ENCODE measurements at places on chromosomes 13 and 19. TPM values are rescaled to one million over a fixed set of nuclear protein-coding genes. Genes with fewer than 3 reads are reported as not detected.

DNA sequence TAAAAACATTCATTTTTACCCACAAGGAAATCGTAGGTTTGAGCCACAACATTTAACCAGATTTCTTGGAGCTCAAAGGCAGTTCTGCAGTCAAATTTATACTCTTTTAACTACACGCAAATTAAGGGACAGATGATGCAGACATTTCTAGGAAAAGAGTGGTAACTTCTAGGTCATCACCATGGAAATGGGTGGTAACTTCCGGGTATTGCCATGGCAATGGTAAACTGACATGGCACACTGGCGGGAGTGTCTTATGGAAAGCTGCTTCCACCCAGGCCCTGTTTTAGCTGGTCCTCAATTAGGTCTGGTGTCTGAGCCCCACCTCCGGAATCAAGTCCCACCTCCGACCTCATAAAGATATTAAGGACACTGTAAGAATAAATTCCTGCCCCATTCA lies 10.4 kb upstream of the LYPD5 start:
- DNase-seq = no peak

DNA sequence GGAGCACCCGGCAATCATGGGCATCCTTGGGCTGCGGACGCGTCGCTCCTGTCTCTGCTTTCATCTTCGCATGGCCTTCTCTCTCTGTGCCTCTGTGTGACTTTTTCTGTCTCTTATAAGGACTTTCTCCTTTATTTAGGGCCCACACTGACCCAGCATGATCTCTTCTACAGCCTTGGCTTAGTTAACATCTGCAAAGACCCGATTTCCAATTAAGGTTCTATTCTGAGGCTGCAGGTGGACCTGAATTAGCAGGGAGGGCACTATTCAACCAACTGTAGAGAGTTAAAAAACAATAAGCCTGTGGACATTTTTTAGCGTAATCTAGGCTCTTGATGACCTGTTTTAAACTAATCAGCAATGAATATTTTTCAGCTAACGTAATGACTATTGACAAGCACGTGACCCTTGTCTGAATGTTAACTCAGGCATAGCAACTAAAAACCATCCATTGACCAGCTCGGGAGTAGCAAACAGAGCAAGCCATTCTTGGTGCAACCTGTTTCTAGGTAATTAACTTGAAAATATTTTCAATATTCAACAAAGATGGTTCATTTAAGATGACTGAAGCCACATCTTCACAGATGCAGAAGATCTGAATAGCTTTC lies 15.2 kb downstream of the F10 start:
- DNase-seq = no peak

GRCh38 chr13:57311009-57311586 lies 144.1 kb downstream of the PRR20E start:
- no peak for DNase-seq

ADGRL1 gene
- total RNA-seq = 27.0 TPM

DNA sequence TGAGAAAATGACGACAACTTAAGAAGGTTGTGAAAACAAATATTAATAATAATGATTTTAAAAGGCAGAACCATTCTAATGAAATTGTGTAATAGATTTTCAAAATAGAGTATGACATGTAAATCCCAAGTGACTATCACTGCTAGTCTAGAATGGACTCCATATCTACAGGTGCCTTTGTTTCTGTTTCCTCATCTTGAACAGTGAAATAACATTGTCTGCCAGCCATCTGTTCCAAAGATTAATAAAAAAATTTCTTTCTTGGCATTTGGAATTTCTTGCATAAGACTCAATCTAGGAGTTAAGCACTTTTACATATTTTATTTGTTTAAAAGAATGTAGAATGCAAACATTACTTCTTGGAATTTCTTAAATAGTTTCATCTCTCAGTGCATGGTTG lies 520.1 kb upstream of the ARGLU1 start:
- DNase-seq = no peak

DNA sequence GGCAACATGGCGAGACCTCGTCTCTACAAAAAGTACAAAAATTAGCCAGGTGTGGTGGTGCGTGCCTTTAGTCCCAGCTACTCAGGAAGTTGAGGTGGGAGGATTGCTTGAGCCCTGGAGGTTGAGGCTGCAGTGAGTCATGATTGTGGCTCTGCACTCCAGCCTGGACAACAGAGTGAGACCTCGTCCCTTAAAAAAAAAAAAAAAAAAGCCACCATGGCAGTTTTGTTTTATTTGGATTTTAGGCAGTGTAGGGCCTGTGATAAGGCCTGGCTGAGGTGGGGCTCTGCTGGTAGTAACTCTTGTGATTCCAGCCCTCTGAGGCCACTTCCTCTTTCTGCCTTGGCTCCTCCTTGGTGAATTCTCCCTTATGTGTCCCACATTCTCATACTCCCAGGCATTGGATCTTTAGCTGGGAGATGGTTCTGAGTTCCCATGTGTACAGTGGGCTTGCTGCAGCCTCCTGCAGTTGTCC lies 39.2 kb downstream of the GATAD2A start:
- DNase-seq = no peak

DNA sequence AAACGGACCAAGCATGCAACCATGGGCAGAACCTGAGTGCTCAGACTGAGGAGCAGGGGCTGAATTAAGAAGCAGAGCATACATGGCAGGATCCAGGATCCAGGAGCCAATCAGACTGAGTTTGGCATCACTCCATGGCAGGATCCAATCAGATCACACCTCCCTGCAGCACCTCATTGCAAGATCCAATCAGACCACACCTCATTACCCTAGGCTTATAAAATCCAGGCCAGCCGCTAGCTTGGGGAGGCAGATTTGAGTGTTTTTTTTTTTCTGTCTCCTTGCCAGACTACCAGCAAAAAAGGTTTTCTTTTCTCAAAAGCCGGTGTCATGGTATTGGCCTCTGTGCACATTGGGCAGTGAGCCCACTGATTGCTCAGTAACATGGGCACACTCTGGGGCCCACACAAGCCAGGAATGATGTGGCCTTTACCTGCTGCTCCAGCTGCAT lies 127.9 kb upstream of the GJB6 start:
- DNase-seq = no peak

- no peak for DNase-seq
These were observed 76.6 kb downstream of the ZIC5 start for GRCh38 chr13:99894840-99895443.

DNA sequence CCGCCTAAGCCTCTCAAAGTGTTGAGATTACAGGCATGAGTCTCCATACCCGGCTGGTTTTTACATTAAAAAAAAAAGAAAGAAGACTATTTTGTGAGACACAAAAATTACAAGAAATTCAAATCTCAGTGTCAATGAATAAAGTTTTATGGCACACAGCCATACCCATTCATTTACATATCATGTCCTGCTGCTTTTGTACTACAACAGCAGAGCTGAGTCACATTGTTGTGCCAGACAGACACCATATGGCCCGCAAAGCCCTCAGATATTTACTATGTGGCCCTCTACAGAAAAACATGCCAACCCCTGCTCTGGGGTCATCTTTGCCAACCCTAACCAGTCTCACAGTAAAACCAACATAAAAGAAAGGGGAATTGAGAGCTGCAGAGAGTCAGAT lies 5.3 kb downstream of the SMIM7 start:
- no peak for DNase-seq

VAV1 gene
- 3.1 TPM for total RNA-seq

- no peak for DNase-seq
These were observed 12.3 kb upstream of the ISYNA1 start for GRCh38 chr19:18450021-18450930.

DNA sequence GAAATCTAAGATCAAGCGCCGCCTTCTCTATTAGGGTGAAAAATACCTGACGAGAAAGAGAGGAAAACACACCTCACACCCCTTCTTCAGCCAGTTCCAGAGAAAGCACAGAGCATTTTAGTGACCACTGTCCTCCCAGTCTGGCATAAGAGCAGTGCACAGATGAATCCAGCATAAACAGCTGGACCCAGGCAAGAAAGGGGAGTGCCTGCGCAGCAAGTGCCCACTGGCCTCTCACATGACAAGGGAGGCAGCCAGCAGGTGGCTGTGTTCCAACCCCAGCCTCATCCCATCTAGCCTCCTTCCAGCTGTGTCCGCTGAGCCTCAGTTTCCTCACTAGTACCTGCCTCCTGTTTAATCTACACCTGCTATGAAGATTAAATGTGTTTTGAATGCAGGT lies 8.0 kb downstream of the MED26 start:
- no peak for DNase-seq

DNA sequence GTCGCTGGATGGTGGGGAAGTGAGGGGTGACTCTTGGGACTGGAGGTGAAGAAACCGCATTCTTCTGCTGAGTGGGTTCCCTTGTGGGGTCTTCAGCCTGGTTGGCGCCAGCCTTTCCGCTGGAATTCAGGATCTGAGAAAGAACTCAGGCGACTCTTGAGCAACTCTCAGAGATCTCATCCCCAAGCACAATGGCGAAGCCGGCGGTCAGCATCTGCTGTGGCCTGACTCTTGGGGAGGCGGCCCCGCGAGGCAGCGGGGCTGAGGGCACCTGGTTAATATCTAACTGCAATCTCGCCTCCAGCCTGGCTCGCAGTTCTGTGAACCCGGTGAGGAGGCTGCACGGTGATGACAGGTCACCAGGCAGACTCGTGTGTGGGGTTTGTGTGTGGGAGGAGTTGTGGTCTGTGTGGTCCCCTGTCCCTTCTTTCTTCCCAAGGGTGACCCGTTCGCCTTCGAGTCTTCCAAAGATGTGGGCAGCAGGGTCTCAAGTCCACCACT lies 883 bp downstream of the ZNF441 start:
- peak; percentile 66 for DNase-seq

- DNase-seq = peak; percentile 93
These were observed at the start of gene ARL11 for GRCh38 chr13:49627831-49628652. ARL11 (plus strand) TSS chr13:49628507; CDS start chr13:49630448, 1,941 bp downstream.

All from Right ventricle myocardium inferior (tissue), 1 donor.